LNCaP clone FGC (cell line): ENCODE measurements at places on chromosomes 2 and 18.

DNA sequence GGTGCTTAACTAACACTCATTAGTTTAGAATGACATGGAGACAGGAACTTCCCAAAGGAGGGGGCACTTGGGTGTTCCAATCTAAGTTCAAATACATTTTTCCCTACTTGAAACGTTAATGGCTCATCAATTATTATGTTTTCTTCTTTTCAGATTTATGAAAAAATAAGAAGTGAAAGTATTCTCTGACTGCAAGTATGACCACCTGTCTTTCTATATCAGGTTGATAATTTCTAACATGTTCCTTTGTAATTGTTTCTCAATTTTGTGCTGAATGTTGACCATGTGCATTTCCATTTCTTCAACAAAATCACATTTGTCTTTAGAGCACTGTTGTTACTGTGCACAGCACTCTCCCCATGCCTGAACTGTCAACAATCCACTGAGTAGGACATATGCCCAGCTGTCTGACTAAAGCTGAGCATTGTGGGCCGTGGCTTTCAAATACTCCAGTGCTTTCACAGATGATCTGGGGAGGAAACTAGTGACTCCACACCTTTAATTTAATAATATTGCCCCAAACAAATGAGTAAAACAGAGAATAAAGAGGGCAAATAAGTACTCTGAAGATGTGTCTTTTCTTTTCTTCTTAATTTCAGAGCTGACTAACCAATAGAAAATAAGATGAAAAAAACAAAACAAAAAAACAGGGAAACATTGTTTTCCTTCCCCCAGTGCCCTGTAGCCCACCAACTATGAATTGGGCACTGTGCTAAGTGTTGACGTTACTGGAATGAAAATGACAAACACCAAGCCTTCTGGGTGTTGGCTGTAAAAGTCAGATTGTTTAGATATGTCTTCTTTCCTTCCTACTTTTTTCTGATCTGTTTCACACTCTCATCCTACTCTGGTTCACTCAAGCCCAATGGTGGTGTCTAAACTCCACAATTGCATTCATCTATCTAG, 16.0 kb downstream of the LANCL1 start:
- DNase-seq, result no peak

- DNase-seq, result no peak
Measured at GRCh38 chr2:199458806-199459285, 1.1 kb upstream of the SATB2 start.

GRCh38 chr2:17057109-17058017, 391.7 kb upstream of the CYRIA start:
- DNase-seq, result no peak

DNA sequence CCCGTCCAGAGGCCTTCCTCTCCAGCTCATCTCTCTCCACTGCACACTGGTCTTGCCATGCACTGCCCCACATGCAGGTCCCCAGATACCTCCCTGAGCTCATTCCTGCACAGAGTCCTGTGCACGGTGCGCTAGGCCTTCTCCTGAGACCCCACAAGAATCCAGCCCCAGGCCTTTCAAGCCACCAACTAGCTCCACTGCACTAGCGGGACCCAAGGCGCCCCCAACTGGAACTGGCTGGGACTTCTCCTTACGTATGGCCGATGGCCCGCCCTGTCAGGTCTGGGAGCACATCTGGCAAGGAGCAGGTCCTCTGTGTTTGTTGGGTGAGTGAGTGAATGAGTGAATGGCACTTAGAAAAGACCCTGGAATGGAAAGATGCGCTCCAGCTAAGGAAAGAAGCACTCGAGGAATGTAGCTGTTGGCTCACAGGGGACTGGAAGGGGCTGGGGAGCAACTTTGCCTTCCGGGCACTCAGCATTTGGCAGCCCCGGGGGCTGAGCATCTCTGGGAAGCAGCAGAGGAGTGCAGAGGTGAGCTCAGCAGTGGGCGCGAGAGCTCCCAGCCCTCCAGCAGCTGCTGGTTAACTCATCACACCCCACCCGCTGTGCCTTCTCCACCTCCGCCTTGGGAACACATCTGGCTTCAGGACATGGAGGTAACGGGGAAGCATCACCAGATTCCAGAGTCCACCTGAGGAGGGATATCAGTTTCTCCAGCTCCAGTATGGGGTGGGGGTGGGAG, 223.1 kb downstream of the GLI2 start:
- no peak for DNase-seq
